ENCODE measurements at places on chromosomes 7 and 10. TPM values are rescaled to one million over a fixed set of nuclear protein-coding genes. Genes with fewer than 3 reads are reported as not detected.

GOLGA7B gene
- not detected for total RNA-seq

HNRNPH3 gene
- total RNA-seq = 15.9 TPM

TBC1D12 gene
- total RNA-seq = 11.7 TPM

KIAA1549 gene
- total RNA-seq = 1.4 TPM

OR2A42 gene
- total RNA-seq = not detected

HOXA10 gene
- total RNA-seq = 11.8 TPM

GNAT3 gene
- not detected for total RNA-seq

TLX1 gene
- not detected for total RNA-seq

AFAP1L2 gene
- 0.14 TPM for total RNA-seq

Measured in smooth muscle cell of bladder (primary cell).